ENCODE measurements at places on chromosomes 6 and 20.

GRCh38 chr6:53375847-53376246, 27.1 kb upstream of the ELOVL5 start:
- no peak for DNase-seq

GRCh38 chr6:167975458-167975857, 22.0 kb upstream of the KIF25 start:
- no peak for DNase-seq

- no peak for DNase-seq
These were observed 33.4 kb downstream of the KCNK5 start for GRCh38 chr6:39195792-39196385.

DNA sequence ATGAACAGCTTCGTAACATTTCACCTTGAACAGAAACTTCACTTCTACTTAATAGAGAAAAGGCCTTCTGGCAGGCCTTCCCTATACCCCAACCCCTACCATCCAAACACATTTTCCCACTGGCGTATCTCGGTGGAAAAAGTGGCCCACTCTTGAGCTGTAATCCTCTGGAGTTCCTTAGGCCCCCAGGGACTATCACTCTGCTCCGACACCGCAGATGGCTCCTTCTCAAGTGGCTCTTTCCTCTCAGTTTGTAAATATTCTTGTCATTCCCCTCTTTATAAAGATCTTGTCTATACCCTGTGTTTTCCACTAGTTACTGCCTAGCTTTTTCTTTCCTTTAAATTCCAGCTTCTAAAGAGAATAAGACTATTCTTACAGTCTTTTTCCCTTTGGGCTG, 108.7 kb downstream of the MYB start:
- no peak for DNase-seq

DNA sequence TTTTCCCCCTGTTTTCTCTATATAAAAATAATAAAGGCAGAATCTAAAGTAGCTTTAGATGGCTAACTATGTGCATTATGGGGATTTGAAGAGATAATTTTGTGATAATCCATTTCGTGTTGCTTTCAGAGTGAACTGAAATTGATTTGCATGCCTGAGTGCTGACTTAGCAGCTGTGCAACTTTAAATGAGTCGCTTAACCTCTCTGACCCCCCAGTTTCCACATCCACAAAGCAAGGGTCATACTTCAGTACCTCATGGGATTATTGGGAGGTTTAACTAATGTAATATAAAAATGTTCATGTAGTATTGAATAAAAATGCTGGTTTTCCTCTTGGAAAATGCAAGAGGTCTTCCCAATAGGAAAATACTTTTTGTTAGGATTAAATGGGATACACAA, 63.8 kb upstream of the FABP7 start:
- DNase-seq = no peak
